Stimulated activated CD4-positive, alpha-beta T cell treated with anti-CD3 and anti-CD28 coated beads, Interleukin-12 subunit alpha, Interleukin-12 subunit beta, amount 100 ng/mL, for 48 hours (primary cell): ENCODE measurements at places on chromosomes 1 and 21.

DNA sequence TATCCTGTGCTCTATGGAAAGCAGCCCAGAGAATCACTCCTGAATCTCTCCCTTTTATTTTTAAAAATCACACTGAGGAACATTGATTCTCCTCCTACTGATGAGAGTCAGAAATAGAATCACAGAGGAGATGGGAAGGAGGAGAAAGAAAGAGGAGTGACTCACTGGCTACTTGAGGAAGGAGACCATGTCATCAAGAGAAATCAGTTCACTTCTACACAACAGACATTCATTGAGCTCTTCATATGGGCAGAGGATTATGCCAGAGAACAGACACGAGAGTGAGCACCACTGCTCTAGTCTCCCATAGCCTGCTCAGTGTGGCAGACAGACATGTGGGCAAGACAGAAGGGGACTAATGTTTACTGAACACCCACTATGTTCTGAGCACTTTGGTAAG, 44.2 kb downstream of the RAB3B start:
- no peak for DNase-seq

DNA sequence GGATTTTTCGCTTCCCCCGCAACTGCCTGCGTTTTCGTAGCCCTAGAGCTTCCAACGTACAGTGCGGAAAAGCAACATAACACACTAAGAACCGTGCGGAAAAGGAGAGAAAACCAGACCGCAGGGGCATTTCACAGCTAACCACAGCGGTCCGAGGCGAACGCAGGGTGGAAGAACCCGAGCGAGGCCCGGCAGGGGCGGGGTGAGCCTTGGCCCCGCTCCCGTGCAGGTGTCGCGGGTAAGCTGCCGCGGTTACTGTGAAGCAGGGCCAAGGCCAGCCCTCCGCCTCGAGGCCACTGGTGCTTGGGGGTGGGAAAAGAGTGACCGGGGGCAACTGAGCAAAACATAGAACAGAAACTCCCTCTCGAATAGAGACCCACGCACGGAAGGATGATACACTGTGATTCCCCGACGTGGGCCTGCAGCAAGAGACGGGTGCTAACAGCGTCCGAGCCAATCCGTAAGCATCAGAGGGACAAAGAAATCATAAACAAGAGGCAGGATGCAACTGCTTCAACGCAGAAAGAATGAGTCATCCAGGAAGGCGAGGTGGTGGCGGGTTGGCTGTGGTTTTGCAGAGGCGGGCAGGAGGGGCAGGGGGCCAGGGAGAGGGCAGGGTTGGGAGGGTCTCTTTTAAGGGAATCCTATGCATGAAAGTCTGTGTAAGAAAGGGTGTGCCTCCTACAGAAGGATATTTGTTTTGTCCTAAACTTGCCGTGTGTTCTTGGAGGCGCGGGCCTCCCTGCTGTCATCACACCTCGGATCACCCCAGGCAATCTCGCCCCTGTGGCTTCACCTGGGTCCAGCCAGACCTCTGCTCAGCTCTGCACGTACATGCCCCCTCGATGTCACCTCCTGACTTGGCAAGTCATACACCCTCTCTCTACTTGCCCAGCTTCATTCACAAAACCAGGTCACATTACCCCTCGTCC, 7.3 kb downstream of the GNG4 start:
- DNase-seq: peak; percentile 50

- DNase-seq: no peak
These were observed 5.1 kb upstream of the PTPRC start for GRCh38 chr1:198633675-198634121.

GRCh38 chr1:159318784-159319551, 16.8 kb downstream of the FCER1A start:
- DNase-seq: no peak

- DNase-seq: no peak
These were observed 64.2 kb downstream of the SLX9 start for GRCh38 chr21:45004059-45004422.

- DNase-seq: no peak
These were observed 140.3 kb downstream of the FOXD2 start for GRCh38 chr1:47578026-47578720.
